ENCODE measurements at places on chromosomes 16 and 17. TPM values are rescaled to one million over a fixed set of nuclear protein-coding genes. Genes with fewer than 3 reads are reported as not detected.
A peak's percentile ranks its signal among the peaks of the same experiment; 100 is the strongest.

Gene RCVRN
- total RNA-seq: under 0.01 TPM

Gene CCL18
- total RNA-seq: not detected

Gene CCL11
- not detected for total RNA-seq

Gene PROCA1
- 2.9 TPM for total RNA-seq

GRCh38 chr16:2295056-2295798 lies 27.3 kb upstream of the RNPS1 start:
- DNase-seq: no peak

DNA sequence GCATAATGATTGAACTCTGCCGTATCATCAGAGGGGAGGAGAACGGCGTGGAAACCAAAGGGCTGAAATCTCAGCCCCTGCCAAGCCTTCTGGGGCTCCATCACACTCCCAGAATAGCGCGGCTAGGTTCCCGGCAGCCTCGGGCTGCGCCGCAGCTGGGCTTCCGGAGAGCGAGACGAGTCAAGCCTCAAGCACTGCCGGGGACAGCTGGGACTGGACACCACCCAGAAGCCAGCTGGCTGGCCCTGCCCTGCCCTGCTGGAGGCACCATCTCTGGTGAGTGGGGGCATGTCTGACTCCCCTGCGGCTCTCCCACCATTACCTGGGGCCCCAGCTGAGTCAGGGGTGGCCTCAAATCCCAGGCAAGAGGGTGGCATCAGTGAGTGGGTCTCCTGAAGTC lies 7.2 kb upstream of the GPRC5C start:
- DNase-seq: no peak

GRCh38 chr17:8753976-8754440 lies 4.3 kb downstream of the SPDYE4 start:
- no peak for DNase-seq

GRCh38 chr17:26962255-26963162 lies 331.4 kb upstream of the WSB1 start:
- no peak for DNase-seq

DNA sequence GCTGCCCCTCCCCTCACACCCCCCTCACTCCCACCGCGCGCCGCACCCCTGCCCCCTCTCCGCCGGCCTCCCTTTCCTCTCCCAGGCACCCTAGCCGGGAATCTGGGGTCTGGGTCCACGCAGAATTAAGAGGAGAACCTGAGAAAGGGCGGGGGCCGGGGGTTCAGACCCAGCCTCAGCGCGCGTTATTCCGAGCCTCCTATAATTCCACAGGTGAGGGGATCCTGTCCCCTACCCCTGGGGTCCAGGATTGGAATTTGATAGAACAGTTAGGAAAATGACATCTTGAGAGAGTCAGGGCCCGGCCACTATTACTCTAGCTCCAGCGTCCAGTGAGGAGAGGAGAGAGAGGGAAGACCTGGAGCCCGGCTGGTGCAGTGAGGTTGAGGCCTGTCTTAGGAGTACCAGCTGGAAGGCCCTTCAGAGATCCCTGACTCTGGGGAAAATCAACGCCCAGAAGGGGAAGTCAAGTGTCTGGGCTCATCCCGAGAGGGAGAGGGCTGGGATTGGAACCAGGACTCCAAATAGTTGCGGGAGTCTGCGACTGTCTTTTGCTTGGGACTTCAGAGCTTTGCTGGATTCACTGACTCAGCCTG lies 17.3 kb downstream of the GRB7 start:
- no peak for DNase-seq

DNA sequence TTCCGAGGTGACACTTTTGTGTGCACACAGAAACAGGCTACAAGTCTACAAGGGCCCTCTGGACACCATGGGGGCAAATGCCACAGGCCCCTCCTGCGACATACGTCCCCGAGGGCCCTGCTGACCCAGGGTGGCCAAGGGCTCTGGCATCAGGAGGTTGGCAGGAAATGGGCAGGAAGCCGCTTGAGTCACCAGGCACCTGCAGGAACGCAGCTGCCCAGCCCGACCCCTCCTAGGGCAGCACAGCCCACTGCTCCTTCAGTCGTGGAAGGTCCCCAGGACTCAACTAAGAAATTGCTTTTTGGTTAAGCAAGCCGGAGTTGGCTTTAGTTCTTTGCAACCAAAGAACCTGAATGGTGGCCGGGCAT lies 8.1 kb downstream of the CORO7 start:
- no peak for DNase-seq

DNA sequence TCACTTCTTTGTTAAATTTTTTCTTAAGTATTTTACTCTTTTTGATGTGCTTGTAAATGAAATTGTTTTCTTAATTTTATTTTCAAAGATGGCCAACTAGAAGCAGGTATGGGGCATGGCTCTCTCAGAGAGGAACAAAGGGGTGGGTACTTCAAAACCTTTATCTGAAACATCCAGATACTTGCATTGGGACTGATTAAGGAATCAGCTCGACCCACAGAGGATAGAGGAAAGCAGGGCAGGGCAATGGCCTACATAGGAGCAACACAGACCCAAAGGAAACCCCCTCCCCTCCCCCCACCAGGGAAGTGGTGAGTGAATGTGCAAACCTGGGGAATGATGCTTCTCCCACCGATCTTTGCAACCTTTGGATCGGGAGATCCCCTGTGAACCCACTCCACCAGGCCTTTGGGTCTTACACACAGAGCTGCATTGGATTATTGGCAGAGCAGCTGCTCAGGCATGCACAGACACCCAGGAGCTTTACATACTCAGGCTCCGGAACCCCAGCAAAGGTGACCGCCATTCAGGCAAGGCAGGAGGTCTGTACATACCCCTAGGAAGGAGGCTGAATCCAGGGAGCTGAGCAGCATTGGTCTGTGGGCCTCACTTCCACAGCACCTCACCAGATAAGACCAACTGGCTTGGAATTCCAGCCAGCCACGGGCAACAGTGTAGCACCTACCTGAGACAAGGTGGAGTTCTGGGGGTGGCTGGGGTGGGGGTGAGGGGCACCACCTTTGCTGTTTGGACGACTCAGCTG lies 3.0 kb upstream of the CCR7 start:
- no peak for DNase-seq

DNA sequence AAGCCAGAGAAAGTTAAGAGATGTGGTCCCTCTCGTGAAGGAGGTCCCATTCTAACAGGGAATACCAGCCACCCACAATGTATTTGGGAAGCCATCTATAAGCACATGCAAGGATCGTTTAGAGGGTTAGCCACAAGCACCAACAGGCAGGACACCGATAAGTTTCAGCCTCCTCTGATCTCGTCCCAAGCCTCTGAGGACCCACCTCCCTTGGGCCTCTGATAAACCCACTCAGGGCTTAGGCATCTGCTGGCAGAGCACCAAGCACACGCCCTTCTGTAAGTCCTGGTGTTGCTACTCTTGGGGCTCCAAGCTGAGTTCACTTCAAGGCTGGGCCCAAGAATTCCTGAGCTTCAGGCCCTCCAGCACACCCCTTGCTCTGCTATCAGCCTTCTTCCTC lies 5.4 kb upstream of the PNPO start:
- DNase-seq: no peak

DNA sequence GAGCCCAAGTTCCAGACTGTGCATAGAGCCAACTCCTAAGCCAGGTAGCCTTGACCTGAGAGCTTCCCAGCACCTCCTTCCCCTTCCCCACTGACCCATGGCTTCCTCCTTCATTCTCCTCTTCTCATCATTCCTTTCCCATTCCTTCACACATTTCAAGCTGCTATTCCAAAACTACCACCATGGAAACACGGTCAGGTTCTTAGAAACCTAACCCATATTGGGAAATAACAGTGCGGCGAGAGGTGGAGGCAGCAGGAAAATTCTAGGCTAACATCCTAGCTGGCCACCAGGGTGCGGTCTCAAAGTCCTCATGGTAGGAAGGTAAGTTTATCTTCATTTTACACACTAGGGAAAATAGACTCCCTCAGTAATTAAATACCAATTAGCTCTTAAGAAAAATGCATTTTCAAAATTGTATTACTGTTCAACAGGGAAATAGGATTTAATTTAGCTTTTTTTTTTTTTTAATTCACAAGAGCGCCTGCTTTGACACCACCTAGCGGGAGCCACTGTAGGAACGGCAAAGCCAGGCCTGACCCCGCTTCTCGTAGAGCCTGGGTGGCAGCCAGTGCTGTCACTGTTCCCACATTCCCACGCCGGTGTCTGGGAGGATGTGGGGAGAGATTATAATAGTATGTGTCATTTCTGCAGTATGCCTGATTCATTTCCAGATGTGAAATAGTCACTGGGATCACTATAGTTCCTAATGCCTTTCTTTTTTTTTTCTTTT lies 14.0 kb upstream of the SPHK1 start:
- no peak for DNase-seq

GRCh38 chr17:17516941-17517720 lies 20.9 kb upstream of the RASD1 start:
- DNase-seq: no peak

DNA sequence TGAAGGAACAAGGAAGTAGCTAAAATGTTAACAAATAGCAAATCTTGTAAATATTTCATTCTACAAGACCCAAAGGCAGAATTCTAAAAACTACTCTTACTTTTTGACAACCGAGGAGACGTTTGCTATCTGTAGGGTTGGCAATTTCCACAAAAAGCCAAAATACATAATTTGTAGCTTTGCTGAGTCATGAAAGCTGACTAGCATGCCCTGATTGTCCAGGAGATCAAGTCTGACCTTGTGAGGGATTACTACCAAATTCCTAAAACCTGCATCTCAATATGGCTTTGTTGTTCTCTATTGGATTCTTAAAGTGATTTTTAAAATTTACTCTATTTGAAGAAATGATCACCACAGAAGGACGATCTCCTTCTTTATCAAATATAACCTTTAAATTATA lies 10.8 kb downstream of the DNAJA2 start:
- no peak for DNase-seq

- DNase-seq: no peak
Observed at GRCh38 chr17:2062571-2063183, 7.8 kb downstream of the HIC1 start.

DNA sequence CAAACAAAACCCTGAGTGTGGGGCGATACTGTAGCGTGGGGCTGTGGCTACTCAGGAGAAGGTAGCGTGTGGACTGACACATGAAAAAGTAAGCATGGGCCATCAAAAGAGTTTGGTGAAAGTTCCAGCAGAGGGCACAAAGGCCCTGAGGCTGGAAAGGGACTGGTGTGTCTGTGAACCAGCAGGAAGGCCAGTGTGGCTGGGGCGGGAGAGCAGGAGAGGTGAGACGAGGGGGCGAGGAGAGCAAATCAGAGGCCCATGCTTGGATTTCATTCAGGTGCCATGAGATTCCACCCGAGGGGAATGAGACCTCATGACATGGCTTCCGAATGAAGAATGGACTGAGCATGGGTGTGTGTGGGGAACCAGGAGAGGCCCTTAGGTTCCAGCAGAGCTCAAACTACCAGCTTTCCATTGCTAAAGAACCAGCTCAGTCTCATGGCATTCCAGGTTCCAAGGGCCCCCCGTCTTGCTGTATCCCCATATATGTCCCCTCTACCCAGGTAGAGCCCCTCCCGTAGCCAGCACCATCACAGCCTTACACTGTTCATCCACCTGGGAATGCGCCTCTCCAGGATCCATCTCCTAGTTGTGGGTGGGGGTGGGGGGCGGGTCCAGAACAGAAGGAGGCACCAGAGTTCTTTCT lies 31.1 kb downstream of the TRPV2 start:
- DNase-seq: no peak

DNA sequence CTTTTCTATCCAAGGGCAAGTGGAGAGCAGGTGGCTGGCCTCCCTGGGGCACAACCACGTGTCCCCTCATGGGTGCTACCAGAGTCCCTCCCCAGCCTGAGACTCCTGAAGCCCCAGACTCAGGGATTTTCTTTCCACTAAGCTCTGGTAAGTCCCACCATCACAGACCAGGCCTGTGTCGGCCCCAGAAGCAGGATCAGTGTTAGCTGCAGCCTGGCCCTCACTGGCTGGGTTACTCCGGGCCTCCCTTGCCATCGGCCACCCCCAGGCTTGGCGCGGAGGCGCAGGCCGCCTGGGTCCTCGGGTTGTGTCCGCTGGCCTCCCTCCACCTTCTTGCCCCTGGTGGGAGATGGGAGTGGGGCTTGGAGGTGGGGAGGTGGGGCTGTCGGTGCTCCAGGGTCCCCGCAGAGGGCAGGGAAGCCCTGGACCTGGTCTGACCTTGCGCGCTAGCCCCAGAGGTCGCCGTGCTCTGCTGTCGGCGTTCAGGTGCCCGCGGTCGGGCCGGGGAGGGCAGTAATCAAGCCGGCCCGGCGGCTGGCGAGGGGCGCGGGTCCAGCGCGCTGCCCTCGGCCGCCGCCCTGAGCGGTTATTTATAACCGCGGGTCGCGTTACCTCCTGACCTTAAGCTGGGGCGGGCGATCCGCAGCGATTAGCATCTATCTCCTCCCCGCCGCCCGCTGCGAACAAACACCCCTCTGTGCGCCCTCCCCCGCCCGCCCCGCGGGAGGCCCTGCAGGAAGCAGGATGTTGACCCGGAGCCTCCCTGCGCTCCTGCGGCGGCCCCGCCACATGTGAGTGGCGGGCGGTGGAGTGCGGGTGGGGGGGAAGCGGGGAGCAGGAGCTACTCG lies 78.1 kb upstream of the TOB1 start:
- DNase-seq: peak; percentile 83

DNA sequence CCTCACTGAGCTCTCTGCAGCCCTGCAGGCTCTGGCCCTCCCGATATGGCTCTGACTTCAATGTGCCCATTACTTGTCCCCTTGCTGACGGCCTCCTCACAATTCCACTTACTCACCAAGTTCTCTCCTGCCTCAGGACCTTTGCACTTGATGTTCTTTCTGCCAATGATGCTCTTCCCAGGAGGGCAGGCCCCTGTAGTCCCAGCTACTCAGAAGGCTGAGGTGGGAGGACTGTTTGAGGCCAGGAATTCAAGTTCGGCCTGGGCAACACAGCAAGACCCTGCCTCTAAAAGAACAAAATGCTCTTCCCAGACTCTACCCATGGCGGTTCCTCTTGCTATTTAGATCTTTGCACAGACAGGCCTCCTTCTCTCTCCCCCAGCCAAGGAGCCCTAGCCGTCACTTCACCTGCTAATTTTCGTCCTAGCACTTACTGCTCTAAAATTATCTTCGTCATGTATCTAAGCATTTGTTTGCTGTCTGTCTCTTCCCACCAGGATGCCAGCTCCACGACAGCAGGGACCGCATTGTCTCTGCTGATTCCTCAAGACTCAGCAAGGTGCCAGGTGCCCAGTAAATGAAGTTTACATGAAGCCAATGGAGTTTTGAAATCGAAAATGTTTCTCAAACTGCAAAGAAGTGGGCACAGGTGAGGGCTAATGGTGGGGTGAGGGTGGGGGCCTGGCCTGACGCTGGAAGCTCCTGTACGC lies 626 bp upstream of the RAI1 start:
- DNase-seq: no peak

GRCh38 chr17:68612923-68613292 lies 11.7 kb upstream of the FAM20A start:
- DNase-seq: no peak

Measured in frontal cortex (tissue), 4 donors.